ENCODE measurements at places on chromosomes 2 and 18.

DNA sequence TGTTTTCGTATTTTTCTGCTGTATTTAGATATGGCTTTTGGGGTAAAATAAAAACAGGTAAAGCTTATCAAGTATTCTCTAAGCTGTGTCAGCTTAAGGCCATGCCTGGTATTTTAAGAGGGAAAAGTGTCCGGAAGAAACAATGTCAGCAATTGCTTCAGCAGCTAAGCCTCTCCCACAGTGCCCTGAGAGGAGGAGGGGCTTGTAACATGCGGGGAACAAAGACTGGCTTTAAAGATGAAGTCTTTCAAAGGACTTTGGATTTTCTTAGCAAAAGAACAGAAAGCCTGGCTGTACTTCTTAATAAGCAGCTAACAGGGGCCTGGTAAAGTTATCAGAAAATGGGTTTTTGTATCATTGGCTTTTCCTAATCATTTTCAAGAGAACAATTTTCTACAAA, 102.8 kb downstream of the PXDN start:
- no peak for DNase-seq

GRCh38 chr18:8794156-8794933, 89.0 kb downstream of the MTCL1 start:
- DNase-seq, result no peak

DNA sequence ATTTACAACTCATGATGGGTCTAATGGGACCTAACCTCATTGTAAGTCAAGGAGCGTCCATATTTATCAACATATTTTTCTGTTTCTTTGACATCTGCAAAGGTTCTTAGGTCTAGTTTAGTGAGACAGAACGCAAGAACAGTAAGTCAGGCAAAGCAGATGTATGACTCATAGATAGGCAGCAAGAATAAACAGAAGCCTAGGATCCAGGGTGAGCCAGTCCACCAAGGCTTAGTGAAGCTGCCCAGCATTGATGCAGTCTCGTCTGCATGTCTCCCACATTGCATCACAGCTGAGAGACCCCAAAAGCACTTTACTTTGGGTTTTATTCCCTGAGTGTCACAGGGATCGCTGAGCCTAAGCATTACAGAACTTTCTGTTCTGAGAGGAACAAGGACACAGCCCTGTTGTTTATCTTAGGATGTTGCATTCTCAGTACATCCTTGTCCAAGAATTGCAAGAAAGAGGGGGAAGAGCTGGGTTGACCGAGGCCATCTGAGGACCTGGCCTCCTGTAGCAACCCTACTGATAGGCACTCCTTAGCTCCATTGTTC, 29.6 kb upstream of the TMEM177 start:
- no peak for DNase-seq

GRCh38 chr2:177172034-177172880, 40.3 kb upstream of the HNRNPA3 start:
- DNase-seq, result no peak

GRCh38 chr2:152134488-152135280, 35.8 kb upstream of the CACNB4 start:
- DNase-seq, result no peak

GRCh38 chr2:98893911-98894321, 42.1 kb downstream of the CRACDL start:
- no peak for DNase-seq

GRCh38 chr2:102891296-102891695, 129.5 kb downstream of the TMEM182 start:
- DNase-seq, result no peak

GRCh38 chr2:150224321-150224720, 263.1 kb downstream of the RND3 start:
- no peak for DNase-seq

DNA sequence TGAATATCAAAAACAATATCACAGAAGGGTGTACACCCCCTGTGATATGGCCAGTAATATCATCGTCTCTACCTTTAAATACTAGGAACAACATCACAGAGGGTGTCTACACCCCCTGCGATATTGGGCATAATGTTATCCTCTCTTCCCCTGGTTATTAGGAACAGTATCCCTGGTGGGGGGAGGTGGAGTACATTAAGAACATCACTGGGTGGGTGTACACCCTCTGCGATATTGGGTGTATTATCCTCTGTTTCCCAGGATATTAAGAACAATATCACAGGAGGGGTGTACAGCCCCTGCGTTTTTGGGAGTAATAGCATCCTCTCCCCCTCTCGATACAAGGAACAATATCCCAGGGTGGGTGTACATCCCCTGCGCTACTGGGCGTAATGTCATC, 1932.8 kb downstream of the SUCLG1 start:
- no peak for DNase-seq

DNA sequence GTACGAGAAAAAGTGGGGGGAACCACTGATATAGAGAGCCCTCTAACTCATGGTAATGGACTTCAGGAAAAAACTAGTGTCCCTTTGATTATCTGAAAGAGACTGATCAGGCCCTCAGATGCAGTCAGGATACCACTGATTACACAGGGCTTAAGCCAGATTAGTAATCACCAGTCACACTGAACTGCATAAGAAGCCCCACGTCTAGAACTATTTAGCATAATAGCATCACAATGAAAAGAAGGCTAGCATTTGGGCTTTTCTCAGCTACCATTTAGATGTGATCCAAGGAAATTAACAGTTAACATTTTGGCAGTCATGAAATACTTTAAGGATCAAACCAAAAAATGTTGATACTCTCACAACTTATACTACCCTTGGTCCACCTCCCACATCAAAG, 813.1 kb upstream of the POU3F3 start:
- no peak for DNase-seq

DNA sequence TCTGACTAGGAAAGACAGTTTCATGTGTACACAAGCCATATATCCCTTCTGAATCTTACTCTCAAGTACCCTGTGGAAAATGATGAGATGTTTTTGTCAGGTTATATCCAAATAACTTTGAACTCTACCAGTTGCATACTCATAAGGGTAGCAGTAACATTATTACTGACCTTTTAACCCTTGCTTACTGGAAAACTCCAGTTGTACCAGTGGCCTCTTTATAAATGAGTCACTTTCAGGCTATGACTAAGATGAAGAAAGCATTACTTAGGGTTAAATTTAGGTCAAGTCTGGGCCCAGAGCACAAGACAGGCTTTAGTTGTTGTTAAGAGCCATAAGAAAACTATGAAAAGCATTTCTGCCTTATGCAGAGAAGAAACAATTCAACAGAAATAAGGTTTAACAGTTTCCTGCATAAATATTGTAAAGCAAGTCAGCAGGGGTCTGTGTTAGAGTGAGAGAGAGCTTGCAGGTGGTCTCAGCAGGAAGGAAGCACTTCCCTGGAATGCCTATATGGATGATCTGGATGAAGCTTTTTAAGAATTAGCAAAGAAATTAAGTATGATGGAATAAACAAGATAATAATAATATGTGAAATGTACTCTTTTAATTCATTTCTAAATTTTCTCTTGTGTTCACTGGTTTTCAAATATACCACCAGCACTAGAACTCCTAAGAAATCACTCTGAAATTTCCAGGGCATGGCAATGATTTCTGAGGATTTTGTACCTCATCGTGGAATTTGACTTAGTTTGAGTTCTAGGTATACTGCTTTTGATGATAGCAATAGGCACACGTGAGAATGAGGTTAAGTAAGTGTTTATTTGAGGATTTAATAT, 126.6 kb downstream of the UBE2E3 start:
- no peak for DNase-seq

DNA sequence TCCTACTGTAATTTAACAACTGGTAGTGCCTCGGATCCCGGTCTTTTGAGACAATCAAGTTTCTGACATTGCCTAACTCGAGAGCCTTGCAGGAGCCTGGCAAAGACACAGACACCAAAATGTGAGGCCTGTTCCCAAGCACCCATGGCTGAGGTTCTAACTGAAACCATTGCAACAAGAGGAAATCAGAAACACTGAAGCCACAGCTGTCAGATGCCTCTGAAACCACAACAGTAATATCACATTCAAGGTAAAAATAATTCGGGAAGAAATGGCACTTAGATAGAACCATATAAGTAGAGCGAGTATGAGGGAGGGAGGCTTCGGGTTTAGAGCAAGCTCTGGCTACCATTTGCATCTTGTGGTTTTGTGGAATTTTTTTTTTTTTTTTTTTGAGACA, 285.9 kb downstream of the FBXO15 start:
- DNase-seq, result no peak

DNA sequence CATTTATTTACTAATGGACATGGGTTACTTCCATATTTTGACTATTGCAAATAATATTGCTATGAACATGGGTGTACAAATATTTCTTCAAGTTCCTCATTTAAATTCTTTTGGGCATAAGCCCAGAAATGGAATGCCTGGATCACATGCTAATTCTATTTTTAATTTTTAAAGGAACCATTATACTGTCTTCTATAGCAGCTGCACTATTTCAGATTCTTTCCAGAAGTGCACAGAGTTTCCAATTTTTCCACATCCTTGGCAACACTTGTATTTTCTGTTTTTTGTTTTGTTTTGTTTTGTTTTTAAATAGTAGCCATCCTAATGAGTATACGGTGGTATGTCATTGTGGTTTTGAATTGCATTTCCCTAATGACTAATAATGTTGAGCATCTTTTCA, 8.5 kb upstream of the RALBP1 start:
- no peak for DNase-seq

DNA sequence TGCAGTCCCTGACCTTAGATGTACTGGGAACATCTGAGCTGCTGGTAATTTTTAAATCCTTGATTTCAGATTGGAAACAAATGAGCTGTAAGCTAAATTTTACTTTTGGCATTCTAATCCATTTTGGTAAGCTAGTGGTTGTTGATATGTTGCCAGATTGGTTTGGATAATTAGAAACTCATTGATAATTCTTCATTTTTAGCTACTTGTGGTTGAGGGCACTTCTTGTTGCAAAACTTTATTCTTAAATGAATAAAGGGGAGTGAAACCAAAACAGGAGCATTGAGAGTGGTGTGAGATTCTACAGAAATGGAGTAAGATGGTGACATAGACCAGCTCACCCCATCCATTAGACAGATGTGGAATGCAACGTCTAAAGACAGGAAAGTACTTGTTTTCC, 64.5 kb downstream of the ITGB1BP1 start:
- DNase-seq, result no peak

DNA sequence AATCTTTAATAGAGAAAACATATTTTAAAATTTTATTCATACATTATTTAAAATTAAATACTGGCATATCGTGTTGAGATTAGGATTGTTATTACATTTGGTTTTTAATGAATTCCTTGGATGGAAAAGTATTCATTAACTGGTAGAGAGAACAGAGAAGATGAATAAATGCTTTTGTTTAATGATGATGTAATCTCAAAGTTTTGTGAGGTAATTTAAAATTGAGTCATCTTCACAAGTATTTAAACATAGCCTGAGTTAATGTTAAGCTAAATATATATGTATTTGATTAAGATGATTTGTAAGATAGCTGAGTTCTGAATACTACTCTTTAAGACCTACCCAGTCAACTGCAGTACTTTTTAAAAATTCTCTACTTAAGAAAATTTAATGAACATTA, 713.4 kb upstream of the VRK2 start:
- no peak for DNase-seq

- no peak for DNase-seq
Observed at GRCh38 chr18:2847317-2848246, 776 bp downstream of the EMILIN2 start.

DNA sequence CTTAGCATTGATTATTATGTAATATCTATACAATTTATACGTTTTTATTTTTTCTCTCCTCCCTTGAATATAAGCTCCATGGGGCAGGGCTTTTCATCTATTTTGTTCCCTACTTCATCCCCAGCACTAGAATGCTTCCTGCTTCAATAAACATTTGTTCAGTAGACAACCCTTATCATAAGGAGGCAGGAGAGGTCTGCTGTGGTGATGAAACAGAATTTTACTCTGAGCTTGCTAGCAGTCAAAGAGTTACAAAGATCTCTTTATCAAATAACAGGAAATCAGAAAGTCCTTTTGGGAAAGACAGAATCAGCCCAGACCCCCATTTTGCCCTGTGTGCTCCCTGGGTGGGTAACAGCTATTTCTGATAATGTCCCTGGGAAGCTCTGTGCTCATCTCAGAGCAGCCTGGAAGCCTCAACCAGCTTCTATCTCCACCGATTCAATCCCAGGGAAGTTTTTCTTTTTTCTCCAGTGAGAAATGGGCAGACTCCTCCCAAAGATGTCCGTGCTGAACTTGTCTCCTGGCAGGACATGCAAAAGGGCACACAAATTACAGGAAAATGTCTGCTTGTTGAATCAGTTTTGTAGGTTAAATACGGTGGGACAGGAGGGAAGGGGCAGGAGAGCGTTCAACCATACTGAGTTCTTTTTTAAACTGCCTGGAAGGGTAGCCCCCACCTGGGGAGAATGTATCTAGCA, 84.7 kb upstream of the PKDCC start:
- DNase-seq, result no peak
